Mesothelial cell of epicardium (in vitro differentiated cells): ENCODE measurements at places on chromosomes 6 and 20.

GRCh38 chr6:48567016-48567415, 456.0 kb upstream of the PTCHD4 start:
- DNase-seq, result no peak

- DNase-seq, result no peak
Observed at GRCh38 chr6:79031821-79032590, 46.0 kb downstream of the PHIP start.

DNA sequence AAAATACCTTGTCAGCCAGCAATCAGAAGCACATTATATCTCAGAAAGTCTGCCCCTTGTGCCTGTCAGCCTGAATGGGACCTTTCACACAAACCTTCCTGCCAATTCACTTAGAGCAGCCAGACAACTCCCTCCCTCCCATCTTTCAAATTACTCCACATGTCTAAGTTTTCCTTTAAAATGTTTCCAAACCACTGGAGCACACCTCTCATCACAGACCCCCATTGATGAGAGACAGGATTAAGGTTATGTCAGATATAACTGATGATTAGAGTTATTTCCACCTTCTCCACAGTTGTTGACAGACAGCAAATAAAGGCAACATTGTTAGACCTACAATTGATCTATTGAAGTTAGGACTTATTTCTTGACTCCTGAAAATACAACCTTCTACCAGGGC, 408.4 kb downstream of the PLCB1 start:
- DNase-seq, result no peak

- no peak for DNase-seq
Observed at GRCh38 chr20:63568986-63569949, 4.8 kb downstream of the HELZ2 start.
